ENCODE measurements at places on chromosomes 3 and 15.
A peak's percentile ranks its signal among the peaks of the same experiment; 100 is the strongest.

DNA sequence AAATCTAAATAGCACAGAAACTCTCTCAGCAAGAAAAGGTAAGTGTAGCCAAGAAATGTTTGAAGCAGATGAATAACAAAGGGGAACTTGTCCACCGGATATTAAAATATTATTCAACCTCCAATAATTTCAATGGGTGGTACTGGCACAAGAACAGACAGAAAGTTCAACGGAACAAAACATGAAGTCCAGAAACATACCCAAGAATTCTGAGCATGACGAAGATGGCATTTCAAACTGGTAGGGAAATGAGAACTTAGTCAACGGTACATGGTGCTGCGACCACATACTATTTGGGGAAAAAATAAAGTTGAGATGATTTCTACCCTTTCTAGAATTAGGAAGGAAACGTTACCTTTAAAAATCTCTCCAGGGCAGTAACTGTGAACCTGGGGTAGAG, 5.5 kb downstream of the CHSY1 start:
- DNase-seq = no peak

- no peak for DNase-seq
Measured at GRCh38 chr3:193016437-193016901, 98.8 kb upstream of the MB21D2 start.

DNA sequence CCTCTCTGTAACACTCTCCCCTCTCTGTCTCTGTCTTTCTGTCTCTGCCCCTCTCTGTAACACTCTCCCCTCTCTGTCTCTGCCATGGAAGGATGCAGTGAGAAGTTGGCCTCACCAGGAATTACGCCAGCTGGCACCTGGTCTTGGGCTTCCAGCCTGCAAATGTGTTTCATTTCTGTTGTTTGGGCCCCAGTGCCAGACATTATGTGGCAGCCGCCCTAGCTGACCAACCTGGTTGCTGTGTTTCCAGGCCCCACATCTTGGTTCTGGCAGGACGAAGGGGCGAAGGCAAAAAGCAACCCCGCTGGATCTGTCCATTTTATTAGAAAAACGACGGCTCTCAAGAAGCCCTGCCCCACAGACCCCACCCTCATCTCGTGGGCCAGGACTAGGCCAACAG, 5.2 kb upstream of the ZXDC start:
- no peak for DNase-seq

DNA sequence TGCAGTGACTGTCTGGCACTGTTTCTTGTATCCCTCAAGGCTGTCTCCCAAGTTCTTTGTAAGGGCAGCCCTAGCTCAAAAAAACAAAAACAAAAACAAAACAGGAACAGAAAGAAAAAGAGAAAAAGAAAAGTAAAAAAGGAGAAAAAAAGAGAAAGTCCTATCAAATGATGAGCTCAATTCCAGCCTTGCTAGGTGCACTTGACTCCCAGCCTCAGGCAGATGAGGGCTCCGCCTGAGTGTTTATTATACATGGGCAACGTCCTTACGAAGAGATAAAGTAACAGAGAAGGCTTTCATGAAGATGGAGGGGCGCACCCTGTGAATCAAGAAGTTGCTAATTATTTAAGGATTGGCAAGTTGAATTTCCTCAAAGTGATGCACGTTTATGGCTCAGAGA, 175.3 kb downstream of the MEIS2 start:
- DNase-seq = no peak

- no peak for DNase-seq
Measured at GRCh38 chr15:67097424-67097823, 32.0 kb downstream of the SMAD3 start.

GRCh38 chr15:31147456-31147855, 45.9 kb upstream of the TRPM1 start:
- DNase-seq = no peak

- DNase-seq = no peak
Measured at GRCh38 chr3:99330924-99331532, 307.4 kb upstream of the COL8A1 start.

- peak; percentile 79 for DNase-seq
Measured at GRCh38 chr15:73633991-73634495, 854 bp upstream of the NPTN start.

- no peak for DNase-seq
Measured at GRCh38 chr15:81569286-81570080, 195.5 kb upstream of the TMC3 start.

DNA sequence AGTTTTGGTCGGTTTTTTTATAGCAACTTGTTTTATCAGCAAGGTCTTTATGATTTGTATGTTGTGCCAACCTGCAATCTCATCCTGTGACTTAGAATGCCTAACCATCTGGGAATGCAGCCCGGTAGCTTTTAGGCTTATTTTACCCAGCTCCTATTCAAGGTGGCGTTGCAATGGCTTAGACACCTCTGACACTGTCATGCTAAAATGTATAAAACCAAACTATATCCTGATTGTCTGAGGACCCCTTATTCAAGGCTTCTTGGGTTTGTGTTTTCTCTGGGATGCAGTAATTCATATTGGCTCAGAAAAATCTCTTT, 209.0 kb upstream of the ALCAM start:
- no peak for DNase-seq

DNA sequence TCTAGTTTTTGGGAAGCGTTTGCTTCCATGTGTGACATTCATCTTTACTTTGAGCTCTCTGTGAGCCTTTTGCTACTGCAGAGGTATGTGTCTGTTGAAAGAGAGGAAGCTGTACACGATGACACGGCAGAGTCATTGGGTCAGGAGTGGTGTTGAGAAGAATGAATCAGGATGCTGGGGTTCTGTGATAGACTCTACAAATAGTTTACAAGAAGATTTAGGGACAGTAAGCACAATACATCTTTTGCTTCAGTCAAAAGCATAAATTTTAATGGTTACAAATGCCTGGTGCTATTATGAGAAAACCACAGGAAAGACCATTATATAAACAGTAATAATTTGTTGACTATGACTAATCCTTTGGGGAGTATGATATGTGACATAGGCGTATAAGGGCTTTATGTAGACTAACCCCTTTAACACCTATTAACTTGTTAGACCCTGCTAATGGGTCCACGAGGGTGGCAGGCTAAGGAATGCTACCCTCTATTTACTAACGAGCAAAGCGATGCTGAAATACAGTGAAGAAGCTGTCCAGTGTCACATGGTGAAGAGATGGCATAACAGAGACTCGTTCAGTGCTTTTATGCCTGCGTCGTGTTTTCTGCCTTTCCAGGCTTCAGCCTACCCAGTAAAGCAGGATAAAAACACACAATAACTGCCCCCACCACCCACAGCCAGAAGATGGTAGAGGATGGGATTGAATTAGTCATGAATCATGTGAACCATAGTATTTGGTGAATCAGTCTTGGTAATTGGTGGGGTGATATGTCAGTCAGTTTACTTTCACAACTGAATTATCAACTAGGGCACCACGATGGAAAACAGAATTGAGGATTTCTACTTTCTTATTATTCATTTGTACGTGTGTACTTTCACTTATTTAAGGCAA, 118.8 kb downstream of the LPP start:
- DNase-seq = peak; percentile 82

DNA sequence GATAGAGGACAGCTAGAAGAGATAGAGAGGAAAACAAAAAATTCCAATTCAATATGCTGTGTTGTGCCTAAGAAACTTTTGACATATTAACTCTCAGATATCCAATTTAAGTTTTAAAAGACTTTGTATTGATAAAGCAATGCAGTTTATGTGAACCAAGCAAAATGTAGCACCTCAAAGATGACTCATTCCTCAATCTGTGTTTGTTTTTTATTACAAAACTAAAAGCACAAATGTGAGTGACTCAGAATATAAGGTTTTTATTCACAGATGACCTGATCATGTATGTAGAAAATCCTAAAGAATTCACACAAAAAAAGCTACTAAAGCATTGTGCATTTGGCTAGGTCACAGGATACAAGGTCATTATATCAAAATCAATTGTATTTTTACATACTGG, 11.1 kb downstream of the HCLS1 start:
- peak; percentile 5 for DNase-seq

DNA sequence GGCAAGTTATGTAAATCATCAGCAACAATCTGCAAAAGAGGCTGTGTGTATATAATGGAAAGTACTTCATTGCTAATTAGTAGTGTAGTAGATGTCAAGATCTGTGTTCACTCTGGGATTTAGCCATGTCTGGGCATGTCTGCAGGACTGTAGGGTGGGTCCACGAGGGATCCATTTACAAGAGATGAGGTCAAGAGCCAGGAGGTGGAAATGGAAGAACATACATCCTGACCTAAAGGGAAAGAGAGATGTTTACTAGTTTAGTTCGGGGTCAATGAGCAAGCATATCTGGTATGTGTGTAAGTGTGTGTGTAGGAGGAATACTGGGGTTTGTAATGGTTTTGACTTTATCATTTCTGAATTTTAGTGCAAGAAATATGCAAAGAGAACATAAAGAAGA, 171.5 kb upstream of the NANOGP8 start:
- DNase-seq = no peak

GRCh38 chr3:26752466-26752865, 129.9 kb downstream of the LRRC3B start:
- DNase-seq = no peak

DNA sequence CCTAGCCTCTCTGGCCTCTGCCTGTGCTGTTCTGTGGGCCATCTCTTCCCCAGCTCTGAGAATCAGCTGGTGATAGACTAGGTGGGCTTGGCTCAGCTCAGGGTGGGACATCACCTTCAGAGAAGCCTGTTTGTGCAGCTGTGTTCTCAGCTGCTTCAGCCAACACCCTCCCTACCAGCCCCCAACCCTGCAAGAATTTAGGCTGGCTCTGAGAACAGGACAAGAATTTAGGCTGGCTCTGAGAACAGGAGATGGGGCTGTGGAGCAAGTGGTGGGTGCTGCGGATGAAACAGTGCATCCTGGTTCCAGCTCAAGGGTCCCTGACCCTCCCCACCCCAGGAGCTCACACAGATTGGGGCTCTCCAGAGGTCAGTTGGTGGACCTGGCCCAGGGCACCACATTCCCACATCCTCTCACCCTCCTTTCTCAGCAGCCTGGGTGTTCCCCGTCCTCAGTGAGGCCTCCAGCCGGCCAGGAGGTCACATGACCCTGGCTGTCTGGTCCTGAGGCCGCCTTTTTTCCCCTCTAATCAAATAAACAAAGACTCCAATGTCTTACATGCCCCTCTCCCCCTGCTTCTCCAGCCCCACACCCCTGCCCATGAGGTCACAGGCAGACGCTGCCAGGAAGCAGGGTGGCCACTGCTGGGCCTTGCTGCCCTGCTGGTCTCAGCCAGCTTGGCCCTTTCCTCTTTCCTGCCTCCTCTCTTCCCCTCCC, 14.9 kb downstream of the PLEKHO2 start:
- DNase-seq = no peak

GRCh38 chr3:188819939-188820338, 351.8 kb upstream of the TPRG1 start:
- DNase-seq = no peak

- no peak for DNase-seq
Measured at GRCh38 chr3:126751611-126752302, 47.7 kb downstream of the CHCHD6 start.

DNA sequence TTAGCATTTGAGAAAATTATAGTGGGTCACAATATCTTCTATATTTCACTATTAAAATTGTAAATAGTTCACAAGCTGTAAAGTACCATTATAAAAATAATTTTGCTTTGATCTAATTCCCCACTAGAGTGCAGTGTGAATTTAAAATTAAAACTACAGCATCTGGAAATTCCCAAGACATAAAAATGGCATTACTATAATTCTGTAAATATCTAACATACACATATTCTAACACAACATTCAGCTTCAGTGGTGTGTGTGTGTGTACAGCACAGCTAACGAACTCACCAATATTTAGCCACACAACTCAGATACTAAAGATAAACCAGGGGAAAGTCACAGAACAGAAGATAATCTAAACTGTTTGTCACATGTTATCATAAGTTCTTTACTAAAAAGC, 424.9 kb upstream of the ZNF385D start:
- no peak for DNase-seq
